CMK (cell line): ENCODE measurements at places on chromosomes 12 and 14.

DNA sequence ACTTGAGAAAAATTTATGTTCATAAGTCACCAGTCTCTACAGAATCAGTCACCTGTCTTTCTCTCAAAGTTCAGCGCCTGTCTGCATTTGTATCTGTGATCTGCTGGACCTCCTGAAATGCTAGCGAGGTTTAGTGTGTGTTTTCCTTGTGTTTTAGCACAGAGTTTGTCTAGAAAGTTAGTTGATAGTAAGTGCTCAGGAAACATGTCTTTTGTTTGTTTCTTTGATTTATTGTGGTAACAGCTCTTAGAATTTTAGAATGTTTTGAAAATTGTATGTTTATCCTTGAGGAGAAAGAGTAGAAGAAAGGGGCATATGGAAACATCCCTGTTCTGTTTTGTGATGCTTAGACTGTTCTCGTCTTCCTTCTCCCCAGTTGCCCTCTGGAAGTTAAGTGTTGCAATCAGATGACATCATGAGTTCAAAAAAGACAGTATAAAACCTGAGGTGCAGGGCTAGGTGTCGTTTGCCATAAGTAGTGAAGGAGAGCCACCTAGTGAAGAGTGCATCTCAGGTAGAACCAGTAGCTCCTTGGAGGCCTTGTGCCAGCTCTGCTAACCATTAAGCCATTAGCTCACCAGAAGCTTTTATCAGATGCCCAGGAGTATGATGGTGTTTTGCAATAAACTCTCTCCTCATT lies 44.8 kb downstream of the FBXW8 start:
- DNase-seq, result no peak

DNA sequence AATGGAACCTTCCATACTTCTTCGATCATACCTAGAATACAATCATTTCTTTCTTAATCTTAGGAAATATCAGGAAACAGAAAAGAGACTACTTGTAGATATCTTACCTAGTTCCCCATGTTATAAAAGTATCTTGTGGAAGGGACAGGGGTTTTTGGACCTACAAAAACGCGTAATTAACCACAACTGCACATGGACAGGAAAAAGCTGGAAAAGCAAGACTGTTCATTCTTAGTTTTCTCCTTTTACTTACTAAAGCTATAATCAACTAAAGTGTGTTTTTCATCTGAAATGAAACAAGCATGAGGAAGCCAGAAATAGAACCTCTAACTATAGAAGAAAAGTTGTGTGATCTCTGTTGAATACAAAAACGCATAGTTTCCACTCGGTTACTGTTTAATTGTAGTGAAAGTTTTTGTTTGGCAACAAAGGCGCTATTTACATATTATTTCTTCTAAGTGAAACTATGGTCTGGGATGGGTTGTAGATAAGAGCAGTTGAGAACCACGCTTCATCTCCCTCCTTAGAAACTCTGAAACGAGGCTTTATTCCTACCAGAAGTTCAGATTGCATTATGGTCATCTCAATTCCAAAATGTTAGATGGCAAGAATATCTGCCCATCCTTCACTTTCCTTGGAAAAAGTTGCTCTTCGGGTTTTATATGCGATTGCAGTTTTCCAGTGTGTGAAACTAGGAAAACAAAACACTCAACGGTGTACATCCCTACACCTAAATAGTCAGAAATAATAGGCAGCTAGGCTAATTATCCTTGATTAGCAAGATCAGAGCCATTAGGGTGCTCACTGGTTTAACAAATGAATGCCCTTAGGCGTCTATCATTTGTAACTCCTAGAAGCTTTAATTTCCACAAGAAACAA lies 1.1 kb downstream of the BCAT1 start:
- DNase-seq, result no peak

DNA sequence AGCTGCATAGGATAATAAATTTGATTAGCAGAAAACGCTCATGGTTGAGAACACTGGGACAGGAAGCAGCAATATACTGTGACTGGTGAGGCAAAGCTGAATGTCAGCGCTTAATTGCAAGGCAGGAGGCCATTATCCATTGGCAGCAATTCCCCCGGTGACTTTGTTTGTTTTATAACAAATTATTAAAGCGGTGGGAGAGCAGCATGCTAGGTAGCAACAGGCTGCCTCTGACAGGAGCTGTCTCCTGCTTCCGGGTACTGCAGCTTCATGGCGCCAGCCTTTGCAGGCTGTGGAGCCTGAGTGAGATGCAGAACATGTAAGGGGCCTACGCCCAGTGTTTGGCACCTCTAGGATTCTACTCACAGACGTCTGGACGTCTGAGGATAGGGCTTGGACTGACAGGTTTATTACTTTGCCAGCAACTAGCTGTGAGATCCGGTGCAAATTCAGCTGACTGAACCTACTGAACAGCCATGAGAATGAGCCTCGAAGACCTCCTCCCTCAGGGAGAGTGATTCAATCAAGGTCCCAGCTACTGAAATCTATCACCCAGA lies 82.1 kb upstream of the SSTR1 start:
- DNase-seq, result no peak

DNA sequence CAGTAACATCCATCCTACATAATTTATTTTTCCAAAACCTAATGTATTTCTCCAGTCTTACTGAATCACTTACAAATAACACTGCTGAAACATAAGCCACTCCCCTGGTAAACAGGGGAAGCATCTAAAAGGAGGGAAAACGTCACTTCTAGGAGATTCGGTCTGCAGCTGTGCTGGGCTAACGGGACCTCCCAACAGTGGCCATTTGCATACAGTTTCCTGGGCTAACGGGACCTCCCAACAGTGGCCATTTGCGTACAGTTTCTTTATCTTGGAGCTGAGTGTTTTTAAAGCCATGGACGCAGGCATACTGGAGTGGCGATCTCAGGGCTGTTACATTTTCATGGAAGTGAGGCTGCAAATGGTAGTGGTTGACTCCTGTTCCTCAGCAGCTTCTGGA lies 242.9 kb downstream of the TMEM132D start:
- no peak for DNase-seq

DNA sequence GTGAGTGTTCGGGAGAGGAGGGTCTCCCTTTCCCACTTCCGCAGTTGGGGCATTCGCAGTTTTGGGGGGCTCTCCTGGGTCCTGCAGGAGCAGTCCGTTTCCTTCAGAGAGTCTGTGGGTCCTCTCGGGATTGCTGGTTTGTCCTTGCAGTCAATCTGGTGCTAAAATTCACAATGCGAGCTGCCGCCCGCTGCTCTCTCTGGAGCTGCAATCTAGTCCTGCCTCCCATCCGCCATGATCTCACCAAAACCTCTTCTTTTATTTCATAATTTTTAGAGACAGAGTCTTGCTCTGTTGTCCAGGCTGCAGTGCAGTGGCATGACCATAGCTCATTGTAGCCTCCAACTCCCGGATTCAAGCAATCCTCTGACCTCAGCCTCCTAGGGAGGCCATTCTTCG lies 22.5 kb downstream of the RNFT2 start:
- DNase-seq, result no peak

DNA sequence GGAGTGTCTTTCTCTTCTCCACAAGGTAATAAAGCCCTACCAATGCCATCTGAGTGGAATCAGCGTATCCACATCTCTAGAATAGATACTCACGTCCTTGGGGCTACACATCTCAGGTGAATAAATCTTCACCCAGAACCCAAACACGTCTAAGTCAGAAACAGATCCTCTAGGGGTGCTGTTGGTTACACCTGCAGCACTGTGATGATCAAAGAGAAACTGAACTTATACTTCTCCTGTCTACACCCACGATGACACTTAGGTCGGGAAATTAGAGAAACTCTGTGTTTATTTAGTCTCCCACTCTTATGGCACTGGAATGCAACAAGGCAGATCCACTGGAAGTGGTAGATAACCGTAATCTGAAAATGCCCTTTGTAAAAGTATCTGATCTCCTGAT lies 46.2 kb downstream of the WIF1 start:
- no peak for DNase-seq

DNA sequence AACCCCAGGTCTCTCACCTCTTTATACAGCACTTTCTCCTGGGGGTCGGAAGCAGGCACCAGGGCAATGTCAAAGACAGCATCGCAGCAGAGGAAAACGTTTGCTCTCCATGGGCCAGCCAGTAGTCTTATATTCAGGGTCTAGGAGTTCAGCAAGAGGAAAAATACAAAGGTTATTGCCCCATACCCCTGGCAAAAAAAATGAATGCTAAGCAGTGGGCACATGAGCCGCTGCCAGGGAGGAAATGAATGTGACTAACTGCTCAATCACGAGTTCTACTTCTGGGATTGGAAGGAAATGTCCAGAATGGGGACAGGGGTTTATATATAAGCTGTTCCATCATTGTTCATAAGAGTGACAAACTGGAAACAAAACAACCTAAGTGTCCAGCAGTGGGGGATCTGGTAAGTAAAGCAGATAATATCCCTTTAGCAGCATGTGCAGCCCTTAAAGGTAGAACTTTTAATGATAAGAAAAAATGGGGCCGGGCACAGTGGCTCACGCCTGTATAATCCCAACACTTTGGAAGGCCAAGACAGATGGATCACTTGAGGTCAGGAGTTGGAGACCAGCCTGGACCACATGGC lies 53.8 kb downstream of the PHETA1 start:
- no peak for DNase-seq

- DNase-seq, result no peak
Observed at GRCh38 chr14:54291491-54292191, 105.2 kb upstream of the CDKN3 start.

DNA sequence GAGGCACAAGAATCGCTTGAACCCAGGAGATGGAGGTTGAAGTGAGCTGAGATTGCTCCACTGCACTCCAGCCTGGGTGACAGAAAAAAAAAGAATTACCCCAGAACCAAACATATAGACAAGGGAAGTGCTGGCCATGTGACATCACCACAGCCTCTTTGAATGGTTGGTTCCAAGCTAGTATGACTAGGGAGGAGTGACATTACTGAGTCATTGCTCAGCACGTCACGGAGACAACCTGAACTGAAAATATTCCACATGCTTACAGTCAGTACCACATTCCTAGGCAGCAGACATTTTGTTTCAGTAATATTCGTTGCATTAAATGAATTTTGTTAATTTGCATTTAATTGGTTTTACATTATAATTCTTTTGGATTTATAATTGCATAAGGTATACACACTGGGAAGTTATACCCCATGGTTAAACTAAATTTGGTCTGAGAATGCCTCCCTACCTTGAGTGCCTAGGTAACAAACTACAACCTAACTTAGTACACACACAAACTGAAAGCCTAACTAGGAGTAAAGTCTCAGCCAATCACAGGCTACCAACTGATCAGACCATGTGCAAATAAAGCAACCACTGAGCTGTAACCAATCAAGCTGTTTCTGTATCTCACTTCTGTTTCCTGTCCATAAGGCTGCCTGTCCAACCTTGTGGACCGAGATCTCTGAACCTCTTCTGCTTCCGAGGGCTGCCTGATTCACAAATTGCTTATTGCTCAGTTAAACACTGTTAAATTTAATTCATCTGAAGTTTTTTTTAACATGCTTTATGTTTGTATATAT lies 164.4 kb downstream of the CAND1 start:
- peak; percentile 29 for DNase-seq

- no peak for DNase-seq
Observed at GRCh38 chr12:130977743-130978095, 24.0 kb downstream of the ADGRD1 start.

DNA sequence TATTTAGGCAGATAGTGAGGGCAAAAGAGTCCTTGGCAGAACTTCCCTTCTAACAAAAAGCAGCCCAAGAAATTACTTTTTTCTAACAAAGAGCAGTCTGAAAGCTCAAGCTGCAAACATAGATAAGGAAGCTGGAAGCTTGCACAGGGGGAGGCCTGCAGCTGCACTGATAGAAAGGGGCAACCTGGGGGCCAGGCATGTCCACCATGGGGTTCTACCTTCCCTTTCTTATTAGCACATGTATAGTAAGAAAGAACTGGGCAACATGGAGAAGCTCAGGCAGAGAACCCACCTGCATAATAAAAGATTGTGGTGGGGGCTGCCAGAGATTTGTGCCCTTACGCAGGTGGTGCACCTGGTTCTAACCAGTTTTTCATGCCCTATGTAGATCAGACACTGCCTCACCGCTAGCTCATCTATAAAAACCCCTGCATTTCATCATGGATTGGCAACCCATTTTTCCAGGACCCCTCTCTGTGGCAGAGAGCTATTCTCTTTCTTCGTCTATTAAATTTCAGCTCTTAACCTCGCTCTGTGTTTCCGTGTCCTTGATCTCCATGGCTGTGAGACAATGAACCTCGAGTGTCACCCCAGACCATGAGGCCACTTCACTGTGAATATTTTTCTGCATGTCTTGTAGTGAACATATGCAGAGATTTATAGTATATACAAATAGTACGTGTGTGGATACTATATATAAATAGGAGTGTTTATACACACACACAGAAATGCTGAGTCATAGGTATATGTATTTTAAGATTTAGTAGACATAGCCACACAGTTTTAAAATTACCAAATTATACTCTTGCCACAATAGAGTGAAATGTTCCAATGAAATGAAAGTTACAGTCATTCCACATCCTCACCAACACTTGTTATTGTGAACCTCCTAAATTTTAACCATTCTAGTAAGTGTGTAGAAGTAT lies 53.0 kb downstream of the PEX5 start:
- peak; percentile 81 for DNase-seq

GRCh38 chr12:12470751-12471306 lies 91.8 kb downstream of the DUSP16 start:
- no peak for DNase-seq

DNA sequence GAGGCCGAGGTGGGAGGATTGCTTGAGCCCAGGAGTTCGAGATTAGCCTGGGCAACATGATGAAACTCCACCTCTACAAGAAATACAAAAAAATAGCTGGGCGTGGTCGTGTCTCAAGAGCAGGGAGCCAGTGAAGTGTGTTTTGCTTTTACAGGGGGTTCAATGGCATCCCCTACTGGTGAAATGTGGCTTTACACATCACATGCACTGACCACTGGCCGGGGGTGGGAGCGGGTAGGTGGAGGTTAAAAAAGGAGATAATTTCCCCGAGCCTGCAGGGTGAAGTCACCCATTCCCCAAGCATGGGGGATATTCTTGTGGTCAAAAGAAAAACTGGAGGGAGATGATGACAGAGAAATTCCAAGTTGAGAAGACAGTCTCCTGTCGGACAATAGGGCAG lies 63.6 kb upstream of the PWP1 start:
- no peak for DNase-seq

- DNase-seq, result no peak
Observed at GRCh38 chr14:98965076-98965475, 306.9 kb downstream of the BCL11B start.

- no peak for DNase-seq
Observed at GRCh38 chr14:89443042-89443629, 26.1 kb upstream of the FOXN3 start.

DNA sequence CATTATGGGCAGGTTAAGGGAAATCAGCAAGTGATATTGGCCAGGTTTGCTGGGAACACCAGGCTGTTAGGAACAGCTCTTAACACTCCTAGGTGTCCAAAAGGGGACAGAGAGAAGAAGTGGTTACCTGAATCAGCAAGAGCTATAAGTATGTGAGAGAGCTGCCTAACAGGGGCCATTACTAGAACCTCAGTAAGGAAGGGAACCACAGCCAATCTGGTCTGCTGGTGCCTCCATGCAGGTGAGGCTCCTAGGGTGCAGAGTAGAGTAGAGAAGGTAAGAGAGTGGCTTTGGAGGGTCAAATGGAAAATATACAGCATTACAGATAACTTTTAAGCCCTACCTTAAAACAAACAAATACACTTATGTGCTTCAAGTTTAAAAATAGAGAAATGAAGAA lies 36.6 kb upstream of the CCT2 start:
- no peak for DNase-seq
